ELR (cell line): ENCODE measurements at places on chromosomes 4 and X.

DNA sequence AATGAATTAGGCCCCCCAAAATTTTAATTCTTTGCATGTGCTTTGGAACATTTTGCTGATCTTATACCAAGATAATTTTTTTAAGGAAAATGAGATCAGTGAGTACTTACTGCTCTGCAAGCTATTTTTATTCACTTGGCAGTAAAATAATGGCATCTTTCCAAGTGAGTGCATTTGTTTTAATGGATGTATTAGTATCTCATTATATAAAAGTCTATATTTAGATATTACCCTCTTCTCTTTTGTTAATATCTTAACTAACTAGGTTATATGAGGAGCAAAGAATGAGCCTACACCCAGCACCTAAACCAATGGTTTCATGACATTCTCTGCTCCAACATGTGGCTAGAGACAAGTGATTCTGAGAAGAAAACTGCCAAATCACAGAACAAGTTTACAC lies 21.1 kb upstream of the ARAF start:
- no peak for DNase-seq

GRCh38 chr4:176593943-176594342 lies 198.8 kb downstream of the VEGFC start:
- no peak for DNase-seq

- DNase-seq = peak; percentile 93
Measured at GRCh38 chr4:38318737-38319455, 345.1 kb upstream of the KLF3 start.

- no peak for DNase-seq
Measured at GRCh38 chrX:43345166-43345565, 310.9 kb upstream of the MAOA start.

- no peak for DNase-seq
Measured at GRCh38 chr4:100696531-100696930, 178.7 kb upstream of the EMCN start.

DNA sequence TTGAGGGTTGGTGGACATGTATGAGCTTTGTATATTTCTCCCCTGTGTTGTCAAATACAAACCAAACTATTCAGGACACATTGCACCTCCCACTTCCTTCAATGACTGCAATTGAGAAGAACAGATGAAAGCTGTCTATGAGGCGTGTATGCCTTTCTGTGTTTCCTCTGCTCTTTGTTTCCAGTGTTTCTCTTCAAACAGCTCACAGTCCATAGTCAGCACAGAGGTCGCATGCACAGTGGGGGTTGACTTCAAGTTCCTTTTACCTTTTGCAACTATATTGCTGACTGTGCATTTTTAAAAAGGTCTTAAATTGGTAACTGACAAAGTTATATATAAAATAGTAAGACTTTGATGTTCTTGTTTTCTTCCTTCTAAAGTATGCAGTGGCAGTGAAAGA lies 957.8 kb downstream of the C4orf33 start:
- DNase-seq = no peak

DNA sequence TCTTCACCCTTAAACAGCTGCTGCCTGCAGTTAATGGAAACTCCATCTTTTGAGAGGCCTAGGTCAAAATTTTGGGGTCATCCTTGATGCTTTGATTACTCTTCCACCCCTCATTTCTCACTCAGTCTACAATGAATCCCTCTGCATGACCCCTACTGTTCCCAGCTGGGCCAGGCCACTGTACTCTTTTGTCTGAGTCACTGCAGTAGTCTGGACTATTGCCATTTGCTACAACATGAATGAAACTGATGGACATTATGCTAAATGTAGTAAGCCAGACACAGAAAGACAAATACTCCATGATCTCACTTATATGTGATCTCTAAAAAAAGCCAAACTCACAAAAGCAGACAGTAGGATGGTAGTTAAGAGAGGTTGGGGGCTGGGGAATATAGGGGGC lies 28.3 kb downstream of the STK32B start:
- DNase-seq = peak; percentile 5

DNA sequence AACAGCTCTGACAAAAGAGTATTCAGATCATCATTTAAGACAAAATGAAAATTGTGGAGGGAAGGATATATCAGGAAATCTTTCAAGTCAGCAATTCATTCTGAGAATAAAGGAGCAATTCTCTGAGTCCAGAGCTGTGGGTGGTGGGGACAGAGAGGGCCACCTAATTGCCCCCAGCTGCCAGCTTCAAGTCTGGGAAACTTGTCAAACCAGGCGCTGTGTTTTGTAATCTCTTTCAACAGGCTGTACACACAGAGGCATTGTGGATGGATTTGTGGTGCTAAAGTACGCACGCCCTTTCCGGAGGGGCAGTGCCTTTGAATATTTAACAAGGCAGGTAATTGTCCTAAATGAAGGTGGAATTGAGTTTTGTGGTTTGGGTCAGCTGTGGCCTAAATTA lies 591.1 kb upstream of the BOD1L1 start:
- no peak for DNase-seq

GRCh38 chr4:75671802-75672421 lies 1.3 kb downstream of the G3BP2 start:
- DNase-seq = peak; percentile 32

DNA sequence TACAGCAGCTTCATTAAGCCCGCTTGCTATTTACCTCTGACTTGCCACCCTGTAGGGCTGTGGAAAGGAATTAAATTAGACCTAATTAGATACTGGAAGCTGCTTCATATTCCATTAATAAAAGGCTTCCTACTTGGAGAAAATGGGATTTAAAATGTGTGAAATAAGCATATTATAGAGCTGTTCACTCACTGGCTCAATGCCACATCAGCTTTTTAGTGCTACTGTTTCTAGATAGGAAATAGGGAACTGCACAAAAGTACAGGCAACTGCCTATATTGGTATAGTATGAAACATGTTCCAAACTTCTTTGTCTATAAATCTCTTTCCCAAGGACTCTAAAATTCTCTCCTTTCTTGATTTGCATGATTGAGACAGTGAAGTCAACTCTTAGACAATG lies 407.9 kb upstream of the AADAT start:
- peak; percentile 5 for DNase-seq

GRCh38 chr4:37802068-37802666 lies 24.3 kb upstream of the PGM2 start:
- DNase-seq = peak; percentile 88

DNA sequence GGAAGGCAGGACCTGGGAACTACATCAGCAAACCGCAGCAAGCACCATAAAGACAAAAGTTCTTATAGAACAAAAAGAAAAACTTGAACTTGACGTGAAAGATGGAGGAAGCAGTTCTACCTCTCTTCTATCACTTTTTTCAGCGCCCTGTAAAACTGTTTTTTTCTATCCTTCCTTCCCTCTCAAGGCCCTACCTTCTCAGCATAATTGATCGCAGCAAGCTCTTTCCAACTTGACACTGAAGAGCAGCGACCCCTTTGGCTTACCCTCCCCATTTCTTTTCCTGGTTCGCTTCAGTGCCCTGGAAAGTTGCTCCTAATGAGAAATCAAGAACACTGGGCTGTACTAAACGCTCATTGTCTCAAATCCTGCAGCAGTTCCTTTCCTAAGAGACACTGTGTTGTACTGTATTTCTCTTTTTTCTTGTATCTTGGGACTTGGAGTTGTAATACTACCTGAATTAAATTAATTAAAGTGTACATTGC lies 150.6 kb upstream of the SLC4A4 start:
- no peak for DNase-seq

- DNase-seq = no peak
Measured at GRCh38 chr4:61220556-61220955, 20.4 kb downstream of the ADGRL3 start.

DNA sequence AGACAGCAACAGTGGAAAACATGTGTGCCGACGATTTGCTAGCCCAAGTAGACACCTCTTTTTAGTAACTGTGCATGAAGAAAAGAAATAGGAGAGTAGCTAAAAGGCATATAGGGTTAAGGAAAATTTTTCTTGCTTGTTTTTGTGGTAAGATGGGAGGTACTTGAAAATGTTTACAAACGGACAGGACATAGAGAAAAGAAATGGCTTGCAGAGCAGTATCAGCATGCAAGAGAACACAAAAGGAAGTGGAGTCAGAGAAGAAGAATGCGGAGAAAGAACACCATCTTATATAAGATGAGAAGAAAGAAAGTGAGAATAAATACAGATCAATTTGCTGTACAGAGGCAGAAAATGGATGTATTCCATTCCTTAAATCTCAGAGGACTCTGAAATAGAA lies 263.7 kb upstream of the ETNPPL start:
- DNase-seq = peak; percentile 9

GRCh38 chr4:16627999-16628398 lies 270.4 kb downstream of the LDB2 start:
- DNase-seq = peak; percentile 92

DNA sequence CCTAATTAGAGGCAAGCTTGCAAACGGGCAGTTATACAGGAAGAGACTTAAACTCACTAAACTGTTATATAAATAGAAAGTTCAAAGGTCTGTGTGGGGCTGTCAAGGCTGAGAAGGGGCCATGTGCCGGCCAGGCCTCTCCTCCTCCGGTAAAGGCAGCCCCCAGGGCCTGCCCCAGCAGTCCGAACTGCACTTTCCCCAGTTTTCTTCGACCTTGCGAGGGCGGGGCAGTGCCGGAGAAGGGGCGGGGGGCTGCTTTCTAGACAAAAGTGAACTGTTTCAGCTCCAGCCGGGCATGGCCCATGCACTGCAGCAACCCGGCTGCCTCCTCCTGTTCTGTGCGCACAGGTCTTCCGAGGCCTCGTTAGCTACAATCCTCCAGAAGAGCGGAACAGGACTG lies 4.1 kb downstream of the AFF2 start:
- DNase-seq = no peak

GRCh38 chrX:4588893-4589292 lies 875.4 kb upstream of the PRKX start:
- DNase-seq = no peak

DNA sequence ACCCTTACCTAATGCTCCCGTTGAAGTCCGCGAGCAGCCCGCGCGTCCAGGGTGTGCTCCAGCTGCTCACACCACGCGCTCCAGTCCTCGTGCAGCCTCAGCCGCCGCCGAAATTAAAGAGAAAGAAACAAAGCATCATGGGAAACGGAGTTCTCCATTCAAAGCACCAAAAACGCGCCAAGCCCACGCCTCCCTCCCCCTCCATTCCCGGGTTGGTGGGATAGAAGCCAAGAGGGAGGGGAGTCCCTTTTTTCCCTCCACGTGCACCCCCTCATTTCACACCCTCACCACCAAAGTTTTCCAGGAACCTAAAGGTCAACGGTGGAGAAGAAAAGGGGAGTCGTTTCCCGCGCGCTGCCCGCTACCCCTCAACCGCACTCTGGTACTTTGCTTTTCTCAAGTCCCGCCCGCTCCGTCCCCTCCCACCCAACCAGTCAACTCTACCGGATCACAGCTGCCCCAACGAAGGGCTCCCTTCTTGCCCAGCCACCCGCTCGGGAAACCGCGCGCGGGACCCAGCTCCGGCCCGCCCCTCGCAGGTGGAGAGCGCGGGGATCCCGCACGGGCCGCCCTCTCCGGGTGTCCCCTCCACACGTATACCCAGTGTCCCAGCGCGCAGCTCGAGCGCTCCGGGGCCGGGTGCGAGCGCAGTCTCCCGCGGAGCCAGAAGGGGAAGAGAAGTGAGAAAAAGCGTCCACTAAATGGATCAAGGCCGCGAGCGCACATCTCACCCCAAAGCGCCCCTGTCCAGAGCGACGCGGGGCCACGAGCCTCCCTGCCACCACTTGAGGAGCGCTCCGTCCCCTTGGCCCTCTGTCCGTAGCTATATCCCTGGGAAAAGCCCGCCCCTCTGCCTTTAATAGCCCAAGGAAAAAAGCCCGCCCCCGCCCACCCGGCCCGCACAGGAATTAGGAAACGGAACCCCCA lies 65.1 kb upstream of the CCDC160 start:
- DNase-seq = no peak

DNA sequence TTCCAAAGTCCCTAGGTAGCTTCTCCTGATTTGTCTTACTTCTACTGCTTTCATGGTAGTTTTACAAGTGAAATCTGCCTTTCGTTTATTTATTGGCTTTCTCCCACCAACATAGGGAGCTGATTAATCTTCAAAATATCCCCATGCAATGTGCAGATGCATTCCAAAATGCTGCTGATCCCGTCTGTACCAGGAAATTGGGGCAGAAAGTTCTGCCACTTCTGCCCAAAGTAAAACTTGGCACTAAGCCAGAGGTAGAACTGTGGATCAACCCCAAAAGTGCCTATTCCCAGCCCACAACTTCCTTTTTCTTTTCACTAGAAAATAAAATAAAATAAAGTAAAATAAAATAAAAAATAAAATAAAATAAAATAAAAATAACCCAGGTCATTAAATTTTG lies 47.3 kb upstream of the PPARGC1A start:
- no peak for DNase-seq

DNA sequence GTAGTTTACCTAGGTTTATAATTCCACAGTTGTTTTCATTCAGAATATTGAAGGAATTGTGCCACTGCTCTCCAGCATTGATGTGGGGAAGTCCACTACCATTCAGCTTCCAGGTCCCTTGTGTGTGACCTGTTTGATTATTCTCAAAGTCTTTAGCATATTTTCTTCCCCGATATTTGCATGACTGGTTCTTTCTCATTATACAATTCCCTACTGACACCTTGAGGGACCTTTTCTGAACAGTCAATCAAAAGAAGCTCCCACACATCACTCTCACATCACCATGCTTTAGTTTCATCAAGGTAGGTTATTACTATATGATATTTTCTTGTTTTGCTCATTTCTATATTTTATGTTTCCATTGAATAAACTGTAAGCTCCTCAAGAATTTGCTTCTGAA lies 44.1 kb downstream of the SLC39A8 start:
- no peak for DNase-seq

GRCh38 chr4:146049802-146050201 lies 111.2 kb upstream of the ZNF827 start:
- no peak for DNase-seq

- DNase-seq = no peak
Measured at GRCh38 chr4:579543-580175, 3.6 kb upstream of the TMEM271 start.

DNA sequence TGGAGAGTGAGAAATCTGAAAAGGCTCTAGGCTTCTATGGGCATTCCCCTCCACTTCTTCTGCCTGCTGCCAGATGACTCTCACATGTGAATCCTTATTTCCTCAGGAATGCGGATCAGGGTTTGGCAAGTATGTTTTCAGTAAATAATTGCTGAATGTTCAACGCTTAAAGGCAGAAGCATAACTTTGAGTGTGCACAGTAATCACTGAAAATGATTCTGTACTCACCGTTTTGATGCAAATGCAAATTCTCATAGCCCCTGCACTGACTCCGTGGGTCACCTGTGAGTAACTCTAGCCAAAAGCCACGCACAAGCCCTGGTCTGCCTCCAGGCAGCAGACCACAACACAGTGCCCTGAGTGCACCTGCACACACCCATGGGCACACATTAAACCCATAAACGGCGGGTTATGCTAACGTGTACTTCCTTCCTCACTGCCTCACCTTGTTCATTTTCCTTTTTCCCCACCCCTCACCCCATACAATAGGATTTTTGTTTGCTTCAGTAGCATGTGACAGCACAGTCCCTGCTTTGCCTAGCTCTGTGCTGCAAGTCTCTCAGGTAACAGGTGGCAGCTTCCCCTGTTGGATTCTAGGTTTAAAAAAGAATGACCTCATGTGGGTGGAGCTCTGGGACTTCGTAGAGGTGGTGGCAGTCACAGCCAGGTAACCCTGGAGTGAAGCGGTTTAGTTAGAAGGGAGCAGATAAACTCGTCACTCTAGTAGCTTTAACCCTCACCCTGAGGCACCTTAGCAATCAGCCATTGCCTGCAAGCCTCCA lies at the start of gene ARHGEF38:
TSS of gene ARHGEF38 (plus strand) at position 656 of the 782 bp plus-strand sequence. CDS start 146 bp downstream, outside the sequence.
- DNase-seq = peak; percentile 25
